ENCODE measurements at places on chromosomes 3 and 15.
A peak's percentile ranks its signal among the peaks of the same experiment; 100 is the strongest.

DNA sequence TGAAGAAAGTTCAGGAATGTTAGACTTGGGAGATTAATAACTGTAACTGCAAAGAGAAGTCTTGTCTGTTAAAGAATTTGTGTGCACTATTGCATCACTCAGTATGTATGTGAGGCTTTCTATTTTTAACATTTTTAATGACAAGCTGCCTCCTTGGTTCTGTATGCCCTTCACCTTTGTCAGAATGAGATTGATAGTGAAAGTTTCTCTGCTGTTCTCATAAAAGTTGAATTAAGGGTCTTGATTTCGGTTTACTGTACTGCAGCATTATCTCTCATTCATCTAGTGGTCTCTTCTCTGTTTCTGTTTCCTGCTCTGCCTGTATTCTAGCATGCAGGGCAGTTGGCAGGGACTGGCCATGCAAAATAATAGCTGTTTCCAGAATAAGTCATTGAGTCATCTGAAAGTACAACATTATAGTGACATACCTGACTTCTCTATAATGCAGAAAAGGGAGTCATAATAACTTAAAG, 454.9 kb downstream of the IL5RA start:
- DNase-seq: no peak

DNA sequence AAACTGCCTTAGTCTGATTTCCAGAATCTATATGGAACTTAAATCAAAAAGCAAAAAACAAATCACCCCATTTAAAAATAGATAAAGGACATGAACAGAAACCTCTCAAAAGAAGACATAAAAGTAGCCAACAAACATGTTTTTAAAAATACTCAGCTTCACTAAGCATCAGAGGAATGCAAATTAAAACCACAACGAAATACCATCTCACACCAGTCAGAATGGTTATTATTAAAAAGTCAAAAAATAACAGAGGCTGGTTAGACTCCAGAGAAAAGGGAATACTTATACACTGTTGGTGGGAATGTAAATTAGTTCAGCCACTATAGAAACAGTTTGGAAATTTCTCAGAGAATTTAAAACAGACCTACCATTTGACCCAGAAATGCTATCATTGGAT, 367.9 kb downstream of the ZIC4 start:
- DNase-seq: no peak

GRCh38 chr3:196740481-196741248, 1.0 kb downstream of the PAK2 start:
- DNase-seq: peak; percentile 25

GRCh38 chr15:83194528-83194927, 13.1 kb downstream of the HDGFL3 start:
- DNase-seq: no peak

GRCh38 chr3:153219146-153219545, 57.1 kb downstream of the RAP2B start:
- no peak for DNase-seq

- DNase-seq: no peak
Measured at GRCh38 chr3:69821133-69821532, 81.9 kb downstream of the MITF start.

DNA sequence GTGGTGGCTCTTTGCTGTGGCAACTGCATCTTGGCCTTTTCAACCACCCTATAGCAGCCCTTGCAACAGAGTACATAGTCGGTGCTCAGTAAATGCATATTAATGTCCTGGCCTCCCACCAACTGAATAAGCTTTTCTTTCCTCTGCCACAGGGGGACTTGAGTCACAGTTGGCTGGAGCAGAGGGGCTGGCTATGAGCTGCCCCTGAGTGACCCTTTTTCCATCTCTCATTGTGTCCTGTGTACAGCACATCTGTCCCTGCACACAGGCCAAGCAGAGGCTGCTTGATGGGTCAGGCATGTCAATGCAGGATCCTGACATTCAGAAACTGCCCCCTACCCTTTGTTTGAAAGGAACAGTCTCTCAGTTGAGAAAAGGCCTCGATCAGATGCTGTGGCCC, 22.4 kb downstream of the SPSB4 start:
- no peak for DNase-seq

DNA sequence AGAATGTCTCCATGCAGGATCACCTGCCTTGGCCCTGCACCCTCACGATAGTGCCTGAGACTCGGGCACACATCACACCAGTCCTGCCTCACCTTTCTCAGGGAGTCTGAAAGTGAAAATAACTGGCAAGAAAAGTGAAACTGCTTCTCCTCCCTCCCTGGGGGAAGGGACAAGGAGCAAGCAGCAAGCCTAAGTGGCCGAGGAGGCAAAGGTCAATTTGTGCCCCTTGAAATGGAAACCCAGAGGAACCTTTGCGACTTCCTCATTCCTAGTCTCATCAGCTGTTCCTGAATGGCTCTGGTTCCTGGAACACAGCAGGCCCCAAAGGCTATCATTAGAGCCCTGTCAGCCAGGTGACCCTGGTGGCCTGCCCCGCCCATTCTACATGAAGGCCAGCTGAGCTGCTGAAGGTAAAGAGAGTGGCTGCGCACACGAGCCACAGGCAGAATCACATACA, 28.0 kb upstream of the SLCO2A1 start:
- no peak for DNase-seq

DNA sequence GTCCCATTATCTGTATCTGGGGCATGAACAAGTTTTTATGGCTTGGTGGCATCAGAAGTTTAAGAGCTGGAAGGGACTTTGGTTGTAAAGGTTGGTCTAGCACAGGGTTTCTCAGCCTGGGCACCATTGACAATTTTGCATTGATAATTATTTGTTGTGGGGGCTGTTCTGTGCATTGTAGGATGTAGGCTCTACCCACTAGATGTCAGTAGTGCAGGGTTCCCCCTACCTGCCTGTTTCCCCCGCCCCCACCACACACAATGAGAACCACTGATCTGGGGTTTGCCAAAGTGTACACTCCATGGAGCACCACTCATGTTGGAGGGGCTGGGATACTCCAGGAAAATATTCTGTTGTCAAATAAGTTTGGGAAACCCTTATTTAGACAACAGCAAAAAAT, 42.7 kb downstream of the PLCL2 start:
- DNase-seq: no peak

DNA sequence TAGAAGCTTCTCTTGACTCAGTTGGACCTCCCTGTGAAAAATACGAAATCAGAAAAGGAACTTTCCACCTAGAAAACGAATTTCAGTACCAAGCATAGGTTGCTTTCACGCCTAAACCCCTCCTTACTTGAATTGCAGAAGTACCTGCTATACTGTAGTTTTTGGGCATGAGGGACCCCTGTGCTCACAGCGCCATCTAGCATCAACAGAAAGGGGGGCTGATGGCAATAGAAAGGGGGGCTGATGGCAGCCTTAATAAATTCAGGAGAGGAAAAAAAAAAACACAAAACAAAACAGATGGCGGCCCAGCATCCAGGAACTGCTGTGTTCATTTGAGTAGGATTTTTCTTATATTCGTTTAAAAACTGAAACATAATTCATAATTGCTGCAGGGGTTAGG, 96.7 kb downstream of the NPAP1 start:
- DNase-seq: no peak

GRCh38 chr3:74663178-74663577, 48.7 kb upstream of the CNTN3 start:
- no peak for DNase-seq

DNA sequence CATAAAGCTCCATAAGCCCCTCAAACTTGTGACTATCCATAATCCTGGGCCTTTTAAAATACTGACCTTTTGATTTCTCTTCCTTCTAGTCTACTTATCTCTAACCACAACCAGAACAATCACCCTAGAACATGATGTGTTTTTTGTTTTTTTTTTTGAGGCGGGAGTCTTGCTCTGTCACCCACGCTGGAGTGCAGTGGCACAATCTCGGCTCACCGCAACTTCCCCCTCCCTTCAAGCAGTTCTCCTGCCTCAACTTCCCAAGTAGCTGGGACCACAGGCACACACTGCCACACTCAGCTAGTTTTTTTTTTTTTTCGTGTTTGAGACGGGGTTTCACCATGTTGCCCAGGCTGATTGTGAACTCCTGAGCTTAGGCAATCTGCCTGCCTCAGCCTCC, 25.1 kb downstream of the VPS39 start:
- DNase-seq: no peak

DNA sequence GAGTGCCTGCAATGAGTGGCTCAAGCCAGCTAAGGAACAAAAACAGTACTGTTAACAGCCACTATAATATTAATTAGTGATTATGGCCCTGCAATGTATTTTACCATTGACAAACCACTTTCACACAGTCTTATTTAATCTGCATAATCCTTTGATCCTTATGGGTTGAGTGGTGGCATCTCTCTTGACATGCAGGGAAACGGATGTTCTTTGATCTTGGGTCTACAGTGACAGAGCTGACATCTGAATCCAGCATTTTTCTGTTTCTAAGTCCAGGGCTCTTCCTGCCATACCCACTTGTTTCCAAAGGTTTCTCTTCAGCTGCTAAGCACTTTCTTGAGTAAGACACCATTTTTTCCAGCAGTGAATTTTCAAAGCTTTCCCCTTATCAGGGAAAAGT, 277.7 kb upstream of the ROPN1 start:
- no peak for DNase-seq

DNA sequence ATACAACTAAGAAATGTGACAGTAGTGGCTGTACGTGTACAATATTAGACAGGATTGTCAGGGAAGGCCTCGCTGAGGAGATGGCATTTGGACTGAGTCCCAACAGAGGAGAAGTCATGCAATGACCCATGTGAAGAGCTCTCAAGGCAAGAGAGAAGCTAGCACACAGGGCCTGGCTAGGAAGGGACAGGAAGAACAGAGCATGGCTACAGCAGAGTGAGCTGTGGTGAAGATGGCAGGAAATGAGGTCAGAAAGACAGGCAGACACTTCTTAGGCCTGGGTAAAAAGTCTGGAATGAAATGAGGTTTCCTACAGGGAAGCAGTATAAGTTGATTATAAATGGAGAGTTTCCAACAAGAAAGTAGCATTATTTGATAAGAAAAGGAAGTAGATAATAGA, 33.2 kb upstream of the LEKR1 start:
- DNase-seq: no peak

- no peak for DNase-seq
Measured at GRCh38 chr15:75648156-75649000, 666 bp downstream of the SNX33 start.

GRCh38 chr3:129534428-129535027, 6.1 kb downstream of the RHO start:
- no peak for DNase-seq

GRCh38 chr3:161264852-161265251, 43.7 kb downstream of the NMD3 start:
- DNase-seq: no peak

GRCh38 chr3:12922306-12922705, 80.9 kb upstream of the RPL32 start:
- DNase-seq: no peak

DNA sequence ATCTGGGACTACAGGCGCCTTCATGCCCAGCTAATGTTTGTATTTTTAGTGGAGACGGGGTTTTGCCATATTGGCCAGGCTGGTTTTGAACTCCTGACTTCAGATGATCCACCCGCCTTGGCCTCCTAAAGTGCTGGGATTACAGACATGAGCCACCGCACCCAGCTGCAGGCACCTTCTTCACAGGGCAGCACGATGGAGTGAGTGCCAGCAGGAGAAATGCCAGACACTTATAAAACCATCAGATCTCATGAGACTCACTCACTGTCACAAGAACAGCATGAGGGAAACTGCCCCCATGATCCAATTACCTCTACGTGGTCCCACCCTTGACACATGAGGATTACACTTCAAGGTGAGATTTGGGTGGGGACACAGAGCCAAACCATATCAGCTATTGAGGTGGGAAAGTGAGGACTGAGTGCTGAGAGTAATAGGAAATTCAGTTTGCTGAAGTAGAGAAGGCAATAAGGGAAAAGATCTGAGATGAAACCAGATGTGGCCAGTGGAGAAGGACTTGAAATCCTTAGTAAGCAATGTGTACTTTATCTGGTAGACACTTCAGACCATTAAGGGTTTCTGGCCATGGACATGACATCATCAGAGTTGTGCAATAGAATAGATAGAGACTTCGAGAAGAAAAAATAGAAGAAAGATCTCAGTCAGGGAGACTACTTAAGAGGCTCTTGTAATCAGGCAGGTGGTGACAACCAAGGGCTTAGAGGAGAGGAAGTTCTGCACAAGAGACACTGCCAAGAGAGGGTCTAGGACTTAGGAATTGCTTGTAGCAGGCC, 18.1 kb upstream of the ATP13A5 start:
- no peak for DNase-seq

DNA sequence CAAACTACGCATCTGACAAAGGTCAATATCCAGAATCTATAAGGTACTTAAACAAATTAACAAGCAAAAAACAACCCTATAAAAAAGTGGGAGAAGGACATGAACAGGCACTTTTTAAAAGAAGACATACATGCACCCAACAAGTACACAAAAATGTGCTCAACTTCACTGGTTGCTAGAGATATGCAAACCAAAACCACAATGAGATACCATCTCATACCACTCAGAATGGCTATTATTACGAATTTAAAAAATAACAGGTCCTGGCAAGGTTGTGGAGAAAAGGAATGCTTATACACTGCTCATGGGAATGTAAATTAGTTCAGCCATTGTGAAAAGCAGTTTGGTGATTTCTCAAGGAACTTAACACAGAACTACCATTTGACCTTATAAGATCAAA, 175.6 kb upstream of the MLF1 start:
- DNase-seq: no peak

- no peak for DNase-seq
Measured at GRCh38 chr3:29694783-29695182, 413.9 kb downstream of the RBMS3 start.

DNA sequence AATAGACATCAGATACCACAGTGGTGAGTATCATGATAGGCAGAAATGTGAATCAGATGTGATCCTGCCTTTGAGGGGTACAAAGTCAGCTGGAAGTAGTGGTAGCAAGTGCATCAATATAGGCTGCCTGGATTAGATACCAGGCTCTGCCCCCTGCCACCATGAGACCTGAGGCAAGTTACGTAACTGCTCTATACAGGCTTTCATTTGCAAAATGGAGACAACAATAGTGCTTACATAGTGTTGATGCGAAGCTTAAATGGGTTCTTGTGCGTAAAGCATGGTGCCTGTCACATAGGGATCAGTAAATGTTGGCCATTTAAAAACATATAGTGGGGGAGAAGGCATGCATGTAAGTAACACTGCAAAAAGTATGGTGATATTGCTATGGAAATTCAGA, 158.0 kb downstream of the RYR3 start:
- no peak for DNase-seq

- peak; percentile 55 for DNase-seq
Measured at GRCh38 chr15:89132611-89133507, 44.6 kb downstream of the ABHD2 start.

DNA sequence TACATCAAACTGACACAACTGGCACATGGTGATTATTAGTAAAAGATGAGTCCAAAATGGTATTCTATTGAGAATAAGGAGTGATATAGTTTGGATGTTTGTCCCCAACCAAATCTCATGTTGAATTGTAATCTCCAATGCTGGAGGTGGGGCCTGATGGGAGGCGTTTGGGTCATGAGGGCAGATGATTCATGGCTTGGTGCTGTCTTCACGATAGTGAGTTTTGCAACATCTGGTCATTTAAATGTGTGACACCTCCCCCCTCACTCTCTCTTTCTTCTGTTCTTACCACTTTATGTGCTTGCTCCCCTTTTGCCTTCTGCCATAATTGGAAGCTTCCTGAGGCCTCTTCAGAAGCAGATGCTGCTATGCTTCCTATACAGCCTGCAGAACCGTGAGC, 90.6 kb downstream of the RSL24D1 start:
- no peak for DNase-seq

Data from CD4-positive, alpha-beta T cell treated with Interferon alpha-2 for 1 hour (primary cell).